ENCODE measurements at places on chromosomes 16 and 17.
A peak's percentile ranks its signal among the peaks of the same experiment; 100 is the strongest.

DNA sequence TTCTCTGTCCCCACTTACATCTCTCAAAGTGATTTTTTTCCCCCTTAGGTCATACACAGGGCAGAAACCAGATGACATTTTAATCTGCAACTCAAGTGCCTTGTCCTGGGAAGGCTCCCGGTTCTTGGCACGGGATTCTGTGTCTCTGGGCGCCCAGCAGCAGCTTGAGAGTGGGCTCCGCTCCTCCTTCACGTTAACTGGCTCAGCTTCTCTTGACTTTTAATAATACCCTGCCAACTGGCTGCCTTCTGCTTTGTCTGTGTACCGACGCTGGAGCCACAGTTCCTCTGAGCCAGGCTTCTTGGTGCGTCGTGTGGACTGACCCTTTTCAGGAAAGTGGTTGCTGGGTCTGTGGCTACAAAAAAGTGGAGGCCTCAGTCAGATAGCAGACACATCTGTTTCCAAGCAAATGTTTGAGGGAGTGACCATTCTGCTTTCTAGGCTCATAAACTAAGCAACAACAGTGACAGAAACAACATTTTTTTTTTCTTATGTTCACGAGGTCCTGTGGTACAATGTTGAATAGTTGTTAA, 64.9 kb downstream of the IRF8 start:
- DNase-seq: no peak

DNA sequence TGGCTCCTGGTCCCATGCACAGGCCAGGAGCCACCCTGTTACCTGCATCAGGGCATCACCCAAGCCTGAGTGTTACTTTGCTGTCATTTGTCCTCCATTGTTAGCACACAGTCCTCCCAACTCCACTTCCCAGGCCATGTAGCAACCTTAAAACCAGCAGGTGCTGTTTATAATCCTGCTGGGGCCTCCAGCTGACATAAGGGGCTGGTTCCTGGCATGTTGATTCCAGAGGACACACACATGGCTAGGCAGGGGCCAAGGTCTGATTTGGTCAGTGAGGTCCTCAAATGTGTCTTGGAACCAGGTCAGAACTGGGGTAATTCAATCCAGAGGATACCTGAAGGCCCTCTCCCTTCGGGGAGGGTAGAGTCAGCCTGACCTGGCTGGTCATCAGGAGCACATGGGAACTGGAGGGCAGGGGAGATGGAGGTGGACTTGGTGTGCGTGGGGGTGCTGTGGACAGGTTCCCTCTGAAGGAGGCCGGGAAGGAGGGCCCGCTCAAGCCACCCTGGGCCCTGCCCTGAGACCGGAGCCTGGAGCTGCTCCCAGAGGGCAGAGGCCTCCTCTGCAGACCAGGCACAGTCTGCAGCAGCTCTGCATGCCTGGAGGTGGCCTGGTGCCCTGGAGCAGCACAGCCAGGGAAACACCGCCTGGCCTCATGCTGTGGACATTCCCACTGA, 6.6 kb downstream of the ADORA2B start:
- no peak for DNase-seq

DNA sequence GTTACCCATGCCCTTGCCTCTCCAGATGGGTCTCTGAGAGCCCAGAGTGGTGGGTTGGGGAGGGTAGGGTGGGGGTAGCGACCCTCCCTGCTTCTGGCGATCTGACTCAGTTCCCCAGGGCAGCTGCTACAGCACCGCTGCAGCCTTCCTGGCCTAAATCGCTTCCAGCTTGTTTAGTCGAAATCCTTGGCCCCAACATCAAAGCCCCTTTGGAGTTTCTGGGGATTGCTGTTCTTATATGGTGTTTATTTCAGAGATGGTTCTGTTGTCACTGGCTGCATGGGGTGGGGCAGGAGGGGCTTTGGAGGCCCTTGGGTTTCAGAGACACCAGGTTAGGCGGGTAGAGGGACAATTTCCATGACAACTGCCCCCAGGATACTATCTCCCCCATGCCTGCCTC, 35.9 kb downstream of the FZD2 start:
- DNase-seq: no peak

- no peak for DNase-seq
Measured at GRCh38 chr17:74082886-74083285, 120.6 kb upstream of the RPL38 start.

DNA sequence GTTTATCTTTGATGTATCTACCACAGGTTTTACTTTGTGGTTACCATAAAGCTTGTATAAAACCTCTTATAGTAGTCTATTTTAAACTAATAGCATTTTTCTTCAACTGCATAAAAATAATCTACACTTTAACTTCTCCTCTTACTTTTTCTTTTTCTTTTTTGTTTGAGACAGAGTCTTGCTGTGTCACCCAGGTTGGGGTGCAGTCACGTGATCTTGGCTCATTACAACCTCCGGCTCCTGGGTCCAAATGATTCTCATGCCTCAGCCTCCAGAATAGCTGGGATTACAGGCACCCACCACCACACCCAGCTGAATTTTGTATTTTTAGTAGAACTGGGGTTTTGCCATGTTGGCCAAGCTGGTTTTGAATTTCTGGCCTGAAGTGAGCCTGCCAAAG, 53.4 kb upstream of the ZKSCAN2 start:
- DNase-seq: no peak

- DNase-seq: no peak
Measured at GRCh38 chr17:39380144-39380543, 21.3 kb downstream of the FBXL20 start.

- no peak for DNase-seq
Measured at GRCh38 chr16:68636818-68637217, 8.3 kb upstream of the CDH3 start.

DNA sequence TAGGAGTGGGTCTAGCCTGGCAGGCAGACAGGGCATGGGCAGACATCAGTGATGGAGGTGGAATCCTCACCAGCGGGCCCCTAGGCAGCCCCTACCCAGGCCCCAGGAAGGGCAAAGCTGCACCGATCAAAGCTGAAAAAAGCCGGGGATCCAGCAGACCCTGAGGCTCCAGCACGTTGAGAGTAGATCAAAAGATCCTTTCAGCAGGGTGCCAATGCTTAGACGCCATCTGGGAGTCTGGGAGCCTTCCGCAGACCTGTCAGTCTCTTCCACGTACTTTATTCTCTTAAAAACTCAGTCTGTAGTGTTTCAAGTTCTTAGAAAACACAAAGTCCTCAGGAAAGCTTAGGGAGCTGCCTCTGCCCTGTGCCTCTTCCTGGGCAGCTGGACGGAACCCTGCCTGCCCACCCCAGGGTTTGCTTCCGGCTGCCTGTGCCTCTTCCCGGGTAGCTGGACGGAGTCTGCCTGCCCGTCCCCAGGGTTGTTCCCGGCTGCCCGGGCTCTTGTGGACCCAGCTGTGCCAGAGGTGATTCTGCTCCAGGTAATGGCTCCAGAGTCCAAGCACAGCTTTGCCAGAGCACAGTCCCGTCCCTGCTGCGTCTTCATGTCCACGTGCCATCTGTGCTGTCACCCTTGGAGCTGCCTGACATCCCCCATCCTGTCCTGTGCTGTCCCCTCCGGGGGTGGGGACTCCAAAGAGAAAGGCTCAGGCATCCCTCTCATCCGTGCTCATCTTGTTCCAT, 50.8 kb upstream of the PVALEF start:
- no peak for DNase-seq

- no peak for DNase-seq
Measured at GRCh38 chr17:55161935-55162555, 102.7 kb upstream of the HLF start.

DNA sequence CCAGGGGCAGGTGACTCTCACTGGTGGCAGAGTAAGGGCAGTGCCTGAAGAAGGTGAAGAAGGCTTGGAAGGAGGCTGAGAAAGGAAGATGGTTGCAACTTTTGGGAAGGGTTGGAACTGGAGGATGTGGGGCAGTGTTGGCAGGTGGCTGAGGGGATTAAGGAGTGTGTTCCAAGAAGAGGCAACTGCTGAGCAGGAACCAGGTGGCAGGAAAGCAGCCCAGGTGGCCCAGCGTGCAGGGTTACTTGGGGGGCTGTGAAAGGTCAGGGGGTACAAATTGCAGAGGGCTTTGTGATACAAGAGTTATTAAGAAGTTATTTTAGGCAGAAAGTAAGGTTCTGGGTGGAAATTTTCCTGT, 28.6 kb downstream of the WSCD1 start:
- no peak for DNase-seq

DNA sequence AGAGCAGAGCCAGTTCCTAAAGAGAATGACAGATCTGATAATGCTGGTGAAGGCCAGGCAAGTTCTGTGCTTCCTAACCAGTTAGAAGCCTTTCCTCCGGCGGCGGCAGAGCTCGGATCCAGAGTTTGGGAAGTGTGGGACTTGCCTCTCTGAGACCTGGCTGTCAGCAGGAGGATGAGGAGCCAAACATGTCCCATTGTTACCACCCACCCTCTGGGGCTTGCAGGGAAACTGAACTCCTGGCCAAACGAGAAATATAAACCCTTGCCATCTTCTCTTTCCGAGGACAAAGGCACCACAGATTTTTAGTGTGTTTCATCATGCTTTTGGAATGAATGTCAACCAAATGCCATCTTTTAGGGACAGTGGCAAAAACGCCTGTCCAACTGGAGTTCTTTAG, 80.2 kb upstream of the SMURF2 start:
- no peak for DNase-seq

DNA sequence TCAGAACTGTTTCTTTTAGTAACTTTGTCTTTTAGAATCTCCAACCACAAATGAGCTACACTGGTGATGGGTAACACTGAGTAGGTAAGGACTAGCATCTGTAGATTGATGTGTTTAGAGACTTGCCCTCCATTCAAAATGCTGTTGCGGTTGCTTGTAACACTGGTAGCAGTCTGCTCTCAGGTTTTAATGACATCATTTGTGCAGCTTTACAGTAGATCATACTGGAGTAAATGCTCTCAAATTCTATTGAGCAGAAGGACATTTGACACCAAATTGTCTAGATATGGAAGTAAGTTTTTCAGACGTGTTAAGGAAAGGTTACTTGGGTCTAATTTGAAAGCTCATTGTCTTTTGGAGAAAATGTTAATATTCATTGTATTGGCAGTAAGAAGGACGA, 98.8 kb downstream of the NLK start:
- DNase-seq: no peak

DNA sequence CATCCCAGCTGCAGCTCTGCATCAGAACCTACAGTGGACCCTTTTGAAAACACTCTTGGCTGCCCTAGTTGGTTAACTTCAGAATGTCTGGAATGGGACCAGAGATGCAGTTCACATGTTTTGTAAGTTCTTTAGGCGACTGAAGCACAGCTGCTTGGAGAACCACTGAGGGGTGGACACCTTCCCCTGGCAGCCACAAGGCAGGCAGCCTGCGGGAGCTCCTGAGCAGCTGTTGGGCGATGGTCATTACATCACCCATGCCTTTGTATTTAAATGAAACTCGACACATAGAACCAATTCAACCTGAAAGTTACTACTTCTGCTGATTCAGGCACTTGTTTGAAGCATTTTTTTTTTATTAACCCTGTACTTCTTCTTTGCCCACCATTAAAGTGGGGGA, 151.5 kb downstream of the LGALS9B start:
- no peak for DNase-seq

- no peak for DNase-seq
Measured at GRCh38 chr17:15649861-15650421, 30.4 kb upstream of the FBXW10B start.

- no peak for DNase-seq
Measured at GRCh38 chr17:6681671-6682070, 30.1 kb downstream of the C17orf100 start.

GRCh38 chr17:79760197-79760906, 17.6 kb upstream of the CBX2 start:
- DNase-seq: no peak

GRCh38 chr17:76667786-76668453, 24.4 kb upstream of the ST6GALNAC1 start:
- no peak for DNase-seq

DNA sequence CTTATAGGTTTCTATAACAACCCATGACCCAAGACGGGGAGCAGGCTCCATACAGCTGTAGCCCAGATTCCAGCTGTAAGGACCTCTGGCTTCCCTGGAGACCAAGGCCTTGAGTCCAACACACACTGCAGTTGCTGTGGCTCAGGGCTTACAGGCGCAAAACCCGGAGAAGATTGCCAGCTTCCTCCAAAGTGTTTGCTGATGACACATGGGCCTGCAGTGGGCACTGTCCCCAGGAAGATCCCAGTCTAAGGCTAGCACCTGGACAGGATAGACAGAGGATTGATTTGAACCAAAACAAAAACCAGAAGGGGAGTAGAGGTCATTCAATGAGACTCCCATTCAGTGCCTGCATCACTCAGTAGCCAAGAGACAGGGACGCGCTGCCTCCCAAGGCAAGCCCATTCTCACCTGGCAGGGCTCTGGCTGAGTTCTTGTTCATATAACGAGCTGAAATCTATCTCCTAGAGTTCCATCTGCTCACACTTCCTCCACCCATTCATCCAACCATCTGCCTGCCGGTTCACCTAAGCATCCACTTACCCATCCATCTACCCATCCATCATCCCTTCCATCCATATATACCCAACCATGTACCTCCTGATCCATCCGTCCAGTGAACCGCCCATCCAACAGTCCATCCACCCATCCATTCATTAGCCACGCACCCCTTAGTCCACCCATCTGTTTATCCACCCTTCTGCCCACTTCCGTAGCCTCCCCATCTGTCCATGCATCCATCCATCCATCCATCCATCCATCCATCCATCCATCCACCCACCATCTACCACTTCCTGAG, 10.2 kb downstream of the RAB11FIP4 start:
- DNase-seq: no peak

DNA sequence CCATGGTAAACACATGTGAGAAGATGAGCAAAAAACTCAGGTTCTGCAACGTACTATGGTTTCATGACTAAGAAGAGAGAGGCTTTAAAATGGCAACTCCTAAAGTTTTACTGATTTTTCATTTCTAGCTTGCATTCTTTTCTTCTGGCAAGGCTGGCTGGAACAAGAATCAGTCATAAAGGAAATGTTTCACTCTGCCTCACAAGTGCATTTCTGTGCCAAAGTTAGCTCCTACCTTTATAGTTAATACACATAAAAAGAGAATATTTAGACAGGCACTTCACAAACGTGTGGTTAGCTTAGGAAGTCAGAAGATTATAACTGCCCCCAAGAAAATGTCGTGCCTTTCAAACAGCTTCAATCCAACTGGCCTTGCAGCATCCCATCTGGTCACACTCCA, 417.1 kb upstream of the CDH11 start:
- DNase-seq: no peak

DNA sequence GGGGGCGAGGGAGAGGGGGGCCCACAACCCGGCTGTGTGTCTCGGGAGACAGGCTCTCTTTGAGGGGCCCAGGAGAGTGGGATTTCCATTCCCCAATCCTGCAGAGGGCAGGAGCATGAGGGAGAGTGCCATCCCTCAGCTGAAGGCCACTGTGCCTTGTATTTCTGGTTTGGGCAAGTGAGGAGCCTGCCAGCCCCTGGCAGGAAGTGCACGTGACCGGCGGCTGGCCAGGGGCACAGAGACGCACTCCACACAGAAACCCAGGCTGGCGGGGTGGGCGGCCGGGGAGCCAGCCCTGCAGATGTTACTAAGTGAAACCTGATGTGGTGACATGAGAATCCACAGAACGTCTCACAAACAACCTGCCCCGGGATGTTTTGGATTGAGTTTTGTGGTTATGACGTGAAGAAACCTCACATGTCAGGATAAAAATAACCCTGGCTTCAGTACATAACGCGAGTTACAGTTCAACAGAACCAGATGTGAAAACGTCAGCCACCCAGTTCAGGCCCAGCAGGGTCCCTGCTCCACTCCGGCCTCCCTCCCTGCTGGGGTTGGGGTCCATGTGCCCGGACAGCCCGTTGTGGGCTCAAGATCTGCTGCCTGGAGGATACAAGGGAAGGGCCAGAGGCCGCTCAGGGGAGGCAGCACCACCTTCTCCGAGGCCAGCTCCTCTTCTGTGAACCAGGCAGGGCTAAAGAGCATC, 51.7 kb upstream of the MTSS2 start:
- DNase-seq: peak; percentile 76

GRCh38 chr17:40059729-40060475, 2.9 kb upstream of the THRA start:
- no peak for DNase-seq

Measured in stimulated activated CD4-positive, alpha-beta T cell treated with anti-CD3 and anti-CD28 coated beads, Interleukin-15, amount 100 ng/mL, for 48 hours (primary cell).